ENCODE measurements at places on chromosomes 11 and 22.

DNA sequence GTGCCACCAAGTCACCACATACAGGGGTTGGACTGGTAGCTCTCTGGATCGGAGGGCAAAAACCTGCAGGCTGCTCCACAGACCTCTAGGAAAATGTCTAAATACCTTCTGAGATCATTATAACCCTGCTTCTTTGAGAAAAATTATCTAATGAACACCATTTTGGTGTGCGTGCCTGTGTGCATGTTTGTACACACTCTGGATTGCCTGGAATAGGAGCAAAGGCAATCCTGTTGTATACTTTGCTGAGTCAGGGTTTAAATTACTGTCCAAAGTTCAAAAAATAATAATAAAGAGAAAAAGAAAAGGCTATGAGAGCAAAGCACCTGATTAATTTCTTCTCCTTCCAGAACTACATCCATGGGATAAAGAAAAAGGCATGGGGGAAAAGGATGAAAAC, 11.0 kb downstream of the JAML start:
- no peak for DNase-seq

DNA sequence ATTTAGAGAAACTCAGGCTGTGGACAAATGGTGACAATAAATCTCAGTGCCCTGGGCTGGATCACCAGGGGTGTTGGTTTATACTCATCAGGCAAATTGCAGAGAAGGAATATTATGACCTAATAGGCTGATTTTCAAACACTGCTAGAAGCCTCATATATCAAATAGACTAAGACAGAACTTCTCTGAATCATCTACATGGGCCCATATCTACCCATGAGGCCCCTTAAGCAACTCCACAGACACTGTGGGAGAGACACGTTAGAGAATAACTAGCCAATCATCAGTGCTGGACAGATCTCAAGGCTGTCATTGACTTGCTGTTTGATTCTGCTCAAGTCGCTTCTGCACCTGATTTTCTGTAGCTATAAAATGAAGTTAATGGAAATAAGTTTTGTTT, 545.8 kb downstream of the SOX6 start:
- no peak for DNase-seq

DNA sequence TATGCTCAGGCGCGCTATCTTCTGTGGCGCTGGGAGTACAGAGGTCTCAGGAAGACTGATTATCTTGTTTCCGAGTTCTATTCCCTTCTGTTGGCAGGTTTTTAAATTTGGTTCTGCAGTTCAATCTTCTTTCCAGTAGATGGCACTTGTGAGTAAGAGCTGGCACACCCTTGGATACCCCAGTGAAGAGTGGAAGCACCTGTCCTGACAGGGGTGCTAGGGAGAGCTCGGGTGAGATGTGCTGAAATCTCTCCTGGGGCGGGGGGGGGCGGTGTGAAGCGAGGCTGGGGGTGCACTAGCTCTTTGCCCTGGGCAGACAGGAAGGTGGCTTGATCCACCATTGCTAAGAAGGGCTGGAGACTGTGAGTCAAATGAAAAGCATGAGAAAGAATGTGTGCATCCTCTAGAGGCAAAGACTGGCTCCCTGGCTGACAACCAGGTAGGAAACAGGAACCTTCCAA, 679.9 kb upstream of the CCDC179 start:
- DNase-seq, result no peak

DNA sequence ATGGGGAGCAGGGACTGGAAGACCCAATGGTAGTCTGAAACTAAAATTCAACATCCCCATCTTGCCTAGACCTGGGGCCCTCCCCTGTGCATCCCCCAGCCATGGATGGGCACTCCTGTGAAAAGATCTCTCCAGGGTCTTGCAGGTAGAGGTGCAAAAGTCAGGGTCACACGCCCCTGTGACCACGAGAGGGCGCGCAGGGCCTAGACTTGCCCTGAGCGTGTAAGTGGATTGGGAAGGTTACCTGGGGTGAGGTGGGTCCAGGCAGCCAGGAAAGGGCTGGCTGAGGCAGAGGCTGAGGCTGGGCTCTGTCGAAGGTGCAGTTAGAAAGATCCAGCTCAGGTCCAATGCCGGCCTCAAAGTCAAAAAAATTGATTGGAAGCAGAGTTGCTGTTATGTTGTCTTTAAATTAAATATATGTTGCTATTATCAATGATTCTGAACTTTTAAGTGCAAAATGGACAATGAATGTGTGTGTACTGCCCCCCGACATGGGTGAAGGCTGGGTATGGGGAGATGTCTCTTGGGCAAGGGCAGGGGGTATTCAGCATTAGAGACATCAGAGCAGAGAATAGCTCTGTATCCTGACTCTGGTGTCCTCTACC, 4.8 kb upstream of the POU2F3 start:
- DNase-seq, result peak; percentile 57

GRCh38 chr11:118497831-118498230, 29.4 kb upstream of the TTC36 start:
- no peak for DNase-seq

DNA sequence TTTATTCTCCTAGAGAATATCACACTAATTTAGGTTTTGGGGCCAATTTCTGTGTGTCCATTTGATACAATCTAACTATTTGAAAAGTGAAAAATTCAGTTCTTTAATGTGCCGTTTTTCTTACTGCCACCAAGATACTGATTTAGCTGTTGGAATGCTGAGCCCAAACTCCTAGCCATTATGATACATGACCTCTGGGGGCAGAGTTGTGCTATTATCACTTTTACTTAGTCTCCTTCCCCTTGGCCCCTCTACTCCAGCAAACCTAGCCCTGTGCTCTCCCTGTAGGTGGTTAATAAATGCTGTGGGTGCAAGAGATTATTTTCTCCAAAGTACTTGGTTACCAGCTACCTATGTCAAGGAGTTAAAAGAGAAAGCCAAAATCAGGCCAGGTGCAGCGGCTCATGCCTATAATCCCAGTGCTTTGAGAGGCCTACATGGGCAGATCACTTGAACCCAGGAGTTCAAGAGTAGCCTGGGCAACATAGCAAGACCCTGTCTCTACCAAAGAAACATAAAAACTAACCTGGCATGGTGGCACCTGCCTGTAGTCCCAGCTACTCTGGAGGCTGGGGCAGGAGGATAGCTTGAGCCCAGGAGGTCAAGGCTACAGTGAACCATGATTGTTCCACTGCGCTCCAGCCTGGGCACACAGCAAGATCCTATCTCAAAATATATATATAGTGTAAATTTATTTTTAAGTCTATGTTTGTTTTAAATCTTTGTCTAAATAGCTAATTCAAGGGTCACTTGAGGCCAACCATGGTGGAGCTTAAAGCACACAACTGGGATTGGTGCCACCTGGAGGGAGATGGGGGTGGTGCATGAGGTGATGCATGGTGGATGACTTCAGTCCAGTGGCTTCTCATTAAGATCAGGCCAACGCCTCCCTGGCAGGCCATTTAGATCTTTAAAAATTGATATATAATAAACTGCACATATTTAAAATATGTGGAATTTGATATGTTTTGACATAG, 193.2 kb upstream of the PLET1 start:
- peak; percentile 7 for DNase-seq

DNA sequence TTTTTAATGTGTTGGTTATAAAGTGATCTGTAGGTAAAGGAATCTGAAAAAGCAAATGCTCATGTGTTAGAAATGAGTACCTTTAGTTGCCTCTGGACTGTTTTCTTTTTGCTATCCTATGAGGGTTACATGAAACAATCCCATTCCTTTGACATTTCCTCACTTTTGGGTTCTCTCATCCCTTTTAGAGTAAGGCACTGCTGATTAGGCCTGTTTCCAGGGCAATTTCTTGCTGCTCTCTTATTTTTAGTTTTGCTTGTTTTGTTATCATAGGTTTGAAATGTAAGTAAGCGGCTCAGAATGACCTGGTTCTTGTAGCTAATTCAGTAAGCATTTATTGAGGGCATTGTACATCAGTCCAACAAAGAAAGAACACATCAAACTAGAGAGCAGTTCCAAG, 138.9 kb downstream of the DDX10 start:
- DNase-seq, result no peak

DNA sequence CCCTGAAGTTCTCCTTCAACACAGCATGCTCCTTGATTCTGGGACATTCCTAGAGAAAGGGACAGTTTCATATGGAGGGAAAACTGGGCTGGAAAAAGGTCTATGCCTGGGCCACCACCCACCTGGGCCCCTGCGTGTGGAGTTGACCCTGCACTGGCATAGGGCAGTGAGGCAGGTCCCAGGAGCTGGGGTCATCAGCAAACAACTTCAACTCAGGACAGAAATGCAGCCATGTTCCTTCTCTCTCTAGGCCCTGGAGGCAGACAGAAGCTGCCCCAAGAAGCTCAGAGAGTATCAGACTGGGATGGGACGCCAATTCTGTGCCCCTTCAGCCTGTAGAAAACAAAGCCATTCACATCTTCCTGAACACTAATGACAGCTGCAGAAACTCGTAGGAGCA, 34.9 kb downstream of the RTL6 start:
- no peak for DNase-seq

- no peak for DNase-seq
Measured at GRCh38 chr11:18526130-18526520, 617 bp downstream of the TSG101 start.

DNA sequence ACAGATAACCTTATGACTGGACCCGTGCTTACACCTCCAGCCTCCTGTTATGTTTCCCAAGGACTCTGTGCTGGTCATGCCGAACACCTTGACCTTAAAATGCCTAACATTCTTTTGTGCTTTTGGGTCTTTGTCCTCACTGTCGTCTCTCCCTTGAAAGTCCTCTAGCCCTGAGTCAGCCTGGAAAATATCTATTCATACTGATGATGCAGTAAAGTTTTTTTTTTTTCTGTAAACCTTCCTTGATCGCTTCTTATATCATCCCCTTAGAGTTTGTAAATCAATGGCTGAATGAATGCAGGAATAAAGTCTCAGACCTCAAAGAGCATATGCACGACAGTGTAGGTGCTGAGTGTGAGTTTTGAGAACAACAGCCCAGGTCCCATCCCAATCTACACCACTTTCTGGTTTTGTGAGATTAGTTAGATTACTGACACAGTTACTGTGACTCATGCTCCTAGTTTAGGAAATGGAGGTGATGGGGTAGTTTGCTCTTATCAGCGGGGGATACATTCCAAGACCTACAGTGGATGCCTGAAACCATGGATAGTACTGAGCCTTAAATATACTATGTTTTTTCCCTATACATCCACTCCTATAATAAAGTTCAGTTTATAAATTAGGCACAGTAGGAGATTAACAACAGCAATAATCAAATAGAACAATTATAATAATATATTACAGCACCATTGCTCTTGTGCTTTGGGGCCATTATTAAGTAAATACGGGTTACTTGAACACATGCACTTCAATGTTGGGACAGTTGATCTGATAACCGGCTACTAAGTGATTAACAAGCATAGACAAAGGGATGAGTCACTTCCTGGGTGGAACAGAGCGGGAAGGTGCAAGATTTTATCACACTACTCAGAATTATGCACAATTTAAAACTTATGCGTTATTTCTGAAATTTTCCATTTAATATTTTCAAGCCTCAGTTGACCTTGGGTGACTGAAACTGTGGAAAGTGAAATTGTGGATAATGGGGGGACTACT, 8.6 kb downstream of the TCN1 start:
- DNase-seq, result no peak

GRCh38 chr11:19474211-19474610, 233.5 kb upstream of the E2F8 start:
- DNase-seq, result no peak

- DNase-seq, result no peak
Measured at GRCh38 chr11:70371241-70371640, 27.1 kb upstream of the CTTN start.

- DNase-seq, result no peak
Measured at GRCh38 chr11:12157241-12157661, 46.9 kb downstream of the MICAL2 start.

- DNase-seq, result no peak
Measured at GRCh38 chr11:116686866-116687265, 85.9 kb downstream of the BUD13 start.
